ENCODE measurements at places on chromosomes 7 and 10.

- DNase-seq = no peak
Observed at GRCh38 chr7:148275359-148275890, 315.1 kb upstream of the C7orf33 start.

- DNase-seq = peak; percentile 42
Observed at GRCh38 chr7:111987115-111987826, 218.9 kb downstream of the DOCK4 start.

GRCh38 chr10:51860257-51860656 is 160.9 kb upstream of the CSTF2T start:
- DNase-seq = peak; percentile 6

GRCh38 chr7:41916450-41916927 is 213.6 kb upstream of the INHBA start:
- DNase-seq = peak; percentile 90

DNA sequence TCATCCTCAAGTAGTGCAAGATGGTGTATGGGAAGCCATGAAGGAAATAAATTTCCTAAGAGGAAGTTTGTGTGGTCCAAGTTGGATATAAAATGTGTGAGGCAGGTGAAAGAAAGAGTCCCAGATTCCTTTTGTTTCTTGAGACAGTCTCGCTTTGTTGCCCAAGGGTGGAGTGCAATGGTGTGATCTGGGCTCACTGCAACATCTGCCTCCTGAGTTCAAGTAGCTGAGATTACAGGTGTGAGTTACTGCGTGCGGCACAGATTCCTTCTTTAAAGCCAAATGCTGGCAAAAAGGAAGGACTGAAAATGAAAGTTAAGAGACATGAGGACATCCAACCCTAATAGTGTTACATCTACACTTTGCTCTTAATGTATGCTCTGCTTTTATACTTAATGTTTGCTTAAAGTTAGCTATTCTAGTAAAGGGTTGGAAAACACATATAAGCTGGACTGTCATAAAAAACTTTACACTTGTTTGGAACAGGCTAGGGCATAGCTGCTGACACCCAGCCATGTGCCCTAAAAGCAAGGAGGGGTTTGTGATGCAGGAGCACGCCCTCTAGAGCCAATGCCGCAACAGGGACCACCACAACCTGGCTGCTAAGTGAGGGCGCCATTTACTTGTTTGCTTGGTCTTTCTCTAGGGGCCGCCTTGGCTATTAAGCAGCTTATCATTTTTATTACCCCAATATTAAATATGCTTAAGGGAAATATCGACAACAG is 34.5 kb downstream of the CLEC2L start:
- no peak for DNase-seq

- DNase-seq = no peak
Observed at GRCh38 chr7:75979759-75980429, 14.5 kb downstream of the TMEM120A start.

DNA sequence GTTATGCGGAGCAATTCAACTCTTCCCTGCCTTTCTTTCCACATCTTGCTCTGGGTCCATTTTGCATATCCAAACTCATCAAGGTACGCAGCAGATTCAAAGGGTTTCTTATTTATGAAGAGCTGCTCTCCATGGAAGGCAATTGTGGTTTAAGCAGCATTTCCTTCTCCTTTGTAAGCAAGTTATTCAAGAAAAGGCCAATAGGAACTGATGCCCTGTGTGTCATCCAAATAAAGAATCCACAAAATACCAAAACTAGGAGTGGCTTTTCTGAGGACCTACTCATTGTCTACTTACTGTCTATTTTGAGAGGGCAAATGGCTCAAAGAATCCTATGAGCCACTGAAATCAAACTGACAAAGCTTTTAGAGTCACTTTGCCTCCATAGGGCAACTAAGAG is 253.1 kb downstream of the PTEN start:
- no peak for DNase-seq

- DNase-seq = no peak
Observed at GRCh38 chr10:77321838-77322237, 315.8 kb downstream of the KCNMA1 start.

DNA sequence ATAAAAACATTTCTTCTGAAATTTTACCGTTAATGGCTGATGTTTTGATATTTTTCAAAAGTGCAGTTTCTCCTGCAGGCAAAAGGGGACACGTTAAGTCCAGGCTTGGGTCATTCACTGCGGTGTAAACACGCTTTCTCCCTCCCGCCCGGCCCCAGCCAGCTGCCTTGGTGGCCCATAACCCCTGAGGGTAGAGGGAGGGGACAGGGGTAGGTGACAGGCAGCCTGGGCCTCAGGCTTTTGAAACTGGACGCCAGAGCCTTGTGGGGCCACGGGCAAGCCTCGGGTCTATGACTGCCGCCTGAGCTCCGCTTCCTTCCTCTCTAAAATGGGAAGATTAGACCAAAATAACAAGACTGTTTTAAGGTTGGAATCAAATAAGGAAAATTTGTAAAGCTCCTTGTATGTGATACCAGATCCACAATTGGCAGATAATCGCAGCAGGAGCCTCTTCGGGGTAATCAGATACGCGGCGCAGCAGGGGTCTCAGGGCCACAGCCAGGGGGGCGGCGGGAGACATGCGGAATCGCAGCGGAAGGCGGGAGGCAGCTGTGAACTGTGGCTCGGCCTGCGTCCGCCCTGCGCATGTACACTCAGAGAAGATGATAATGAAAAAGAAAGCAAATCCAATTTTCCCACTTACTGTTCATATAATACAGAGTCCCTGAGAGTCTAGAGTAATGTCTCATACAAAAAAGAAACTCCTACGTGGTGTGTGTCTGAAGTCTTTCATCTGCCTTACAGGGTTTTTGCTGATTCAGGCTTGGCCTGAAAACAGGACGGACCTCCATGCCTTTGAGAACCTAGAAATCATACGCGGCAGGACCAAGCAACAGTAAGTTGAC is 138.3 kb downstream of the EGFR start:
- no peak for DNase-seq

DNA sequence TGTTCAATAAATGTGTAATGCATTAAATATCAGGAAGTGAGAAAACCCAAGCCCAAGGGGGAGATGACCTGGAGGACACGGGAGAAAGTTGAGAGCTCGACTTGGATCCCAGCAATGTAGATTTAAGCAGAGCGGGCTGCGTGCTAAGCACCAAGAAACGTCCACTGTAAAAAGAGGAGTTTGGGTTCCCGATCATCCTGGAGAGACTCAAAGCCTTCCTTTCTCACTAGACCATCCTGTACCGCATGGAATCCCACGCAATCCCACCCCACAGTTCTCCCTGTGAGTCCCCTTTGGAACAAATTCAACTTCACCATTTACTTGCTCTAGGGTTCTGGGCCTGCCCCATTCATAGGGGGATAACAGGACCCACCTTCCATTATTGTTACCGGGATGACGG is 2.4 kb downstream of the TRPV6 start:
- DNase-seq = no peak

- peak; percentile 17 for DNase-seq
Observed at GRCh38 chr7:39644170-39644569, 20.8 kb downstream of the RALA start.

DNA sequence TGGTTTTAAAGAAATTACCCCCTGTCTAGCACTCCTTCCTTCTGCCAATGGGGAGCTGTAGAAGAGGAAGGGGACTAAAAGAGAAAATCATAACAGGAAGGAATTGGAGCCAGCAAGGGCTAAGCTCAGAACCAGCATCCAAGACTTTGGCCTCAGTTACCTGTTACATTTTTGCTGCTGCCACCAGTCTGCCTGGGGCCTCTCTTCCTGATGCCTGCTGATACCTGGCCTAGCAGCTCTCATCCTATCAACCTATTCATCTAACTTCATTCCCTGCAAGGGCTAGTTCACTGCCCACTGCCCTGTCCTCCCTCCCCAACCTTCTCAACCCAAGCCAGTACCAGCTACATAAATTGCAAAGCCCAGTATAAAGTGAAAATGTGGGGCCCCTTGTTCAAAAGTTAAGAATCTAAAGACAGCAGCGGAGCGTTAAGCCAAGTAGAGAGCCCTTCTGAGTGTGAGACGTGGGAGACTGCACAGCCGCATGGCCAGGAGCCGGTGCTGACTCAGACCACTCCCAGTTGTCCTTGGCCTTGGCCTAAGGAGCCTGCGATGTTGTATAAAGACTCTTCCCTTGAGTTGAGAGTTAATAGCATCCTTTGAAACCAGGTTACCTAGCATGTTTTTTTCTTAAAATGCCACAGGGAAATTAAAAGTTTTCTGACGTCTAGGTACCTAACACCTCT is 13.2 kb upstream of the AOC1 start:
- no peak for DNase-seq

DNA sequence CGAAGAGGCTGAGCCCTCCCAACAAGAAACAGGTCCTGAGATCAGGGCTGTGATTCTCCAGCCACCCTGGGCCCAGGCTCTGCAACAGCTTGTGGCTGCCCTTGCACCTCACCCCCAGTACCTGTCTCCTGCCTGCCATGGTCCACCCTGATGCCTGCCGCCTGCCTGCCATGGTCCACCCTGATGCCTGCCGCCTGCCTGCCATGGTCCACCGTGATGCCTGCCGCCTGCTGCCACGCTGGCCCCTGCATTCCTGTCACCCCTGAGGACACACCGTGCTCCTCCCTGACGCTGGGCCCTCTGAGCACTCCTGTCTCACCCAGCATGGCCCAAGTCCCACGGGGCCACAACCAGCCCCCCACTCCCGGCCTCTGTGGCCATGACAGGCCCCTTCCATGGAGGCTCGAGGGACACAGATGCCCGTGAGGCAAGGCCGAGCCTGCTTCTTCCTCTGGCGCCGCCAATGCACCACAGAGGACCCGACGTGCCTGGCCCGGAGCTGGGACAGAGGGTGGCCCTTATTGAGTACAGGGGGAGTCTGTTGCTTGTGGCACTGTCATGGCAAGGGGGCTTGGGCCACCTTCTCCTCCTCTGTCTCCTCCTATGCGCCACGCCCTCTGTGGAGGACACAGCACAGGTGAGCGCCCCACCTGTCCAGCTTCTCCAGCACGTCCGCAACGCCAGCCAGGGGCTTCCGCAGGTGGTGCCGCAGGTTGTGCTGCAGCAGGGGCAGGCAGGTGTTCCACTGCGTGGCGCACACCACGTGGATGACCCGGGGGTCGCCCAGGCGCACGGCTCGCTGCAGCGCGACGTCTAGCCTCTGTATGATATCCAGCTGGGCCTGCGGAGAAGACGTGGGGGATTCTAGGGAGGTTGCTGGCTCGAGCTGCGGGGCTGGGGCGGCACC is 18.1 kb downstream of the CFAP46 start:
- DNase-seq = no peak

GRCh38 chr10:3067859-3068179 is 471 bp downstream of the PFKP start:
- no peak for DNase-seq

DNA sequence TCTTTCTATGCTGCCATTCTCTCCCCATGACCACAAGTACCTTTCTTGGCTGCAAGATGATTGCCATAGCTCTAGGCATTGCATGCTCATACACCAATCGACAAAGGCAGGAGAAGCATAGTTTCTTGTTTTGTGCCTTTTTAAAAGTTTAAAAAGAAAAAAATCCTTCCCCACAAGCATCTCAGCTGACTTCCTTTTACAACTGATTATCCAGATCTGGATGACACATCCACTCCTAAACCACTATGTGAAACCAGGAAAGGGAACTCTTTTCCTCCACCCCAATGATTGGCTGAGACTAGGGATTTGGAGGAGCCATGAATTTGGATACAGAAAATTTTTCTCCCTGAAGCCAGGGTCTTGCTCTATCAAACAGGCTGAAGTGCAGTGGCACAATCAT is 14.5 kb upstream of the LRRC4 start:
- no peak for DNase-seq

DNA sequence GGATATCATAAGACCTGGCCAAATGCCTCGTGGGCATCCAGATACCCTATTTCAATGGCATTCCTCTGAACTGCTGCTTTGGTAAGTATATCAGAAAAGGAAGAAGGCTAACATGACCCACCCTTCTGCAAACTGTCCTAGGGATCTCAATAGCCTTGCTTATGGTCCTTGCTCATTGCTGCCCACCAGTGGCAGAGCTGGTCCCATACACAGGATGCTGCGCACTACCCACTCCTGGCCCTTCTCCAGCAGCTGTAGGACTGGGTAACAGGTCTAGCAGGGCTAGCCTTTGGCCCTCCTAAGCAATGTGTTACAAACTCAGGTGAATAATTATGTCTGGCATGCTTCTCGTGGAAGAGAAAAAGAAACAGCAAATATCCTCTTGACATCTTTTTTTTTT is 72.5 kb downstream of the C10orf90 start:
- DNase-seq = peak; percentile 72

DNA sequence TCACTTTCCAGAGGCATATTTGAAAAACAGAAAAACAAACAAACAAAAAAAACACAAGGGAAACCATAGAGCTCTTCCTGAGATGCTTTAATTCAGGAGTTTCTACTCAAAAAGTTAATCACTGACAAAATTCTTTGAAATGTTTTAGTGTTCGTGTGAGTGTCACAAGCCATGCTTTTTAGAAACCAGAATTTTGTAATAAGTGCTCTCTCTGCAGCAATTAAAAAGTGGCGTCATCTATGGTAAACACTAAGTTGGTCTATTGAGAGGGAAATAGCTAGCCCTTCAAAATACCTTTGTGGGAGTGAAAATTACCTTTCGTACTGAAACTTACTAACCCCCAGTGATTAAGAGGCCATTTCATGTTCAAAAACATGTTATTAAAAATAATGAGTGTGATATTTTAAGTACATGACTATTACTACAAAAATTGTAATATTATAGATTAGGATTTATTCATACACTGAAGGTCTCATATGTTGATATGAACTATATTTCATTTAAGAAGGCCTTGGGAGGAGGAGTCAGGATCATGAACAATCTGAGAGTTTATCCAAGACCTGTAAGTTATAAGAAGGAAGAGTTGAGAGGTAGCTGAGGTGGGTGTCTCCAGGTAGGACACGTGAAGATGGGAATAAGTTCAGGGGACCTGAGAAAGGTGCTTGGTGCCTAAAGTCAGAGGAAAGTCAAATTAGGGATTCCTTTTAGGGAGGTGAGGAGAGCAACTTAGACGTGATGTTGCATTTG is 94.6 kb downstream of the PPP1R9A start:
- DNase-seq = no peak

DNA sequence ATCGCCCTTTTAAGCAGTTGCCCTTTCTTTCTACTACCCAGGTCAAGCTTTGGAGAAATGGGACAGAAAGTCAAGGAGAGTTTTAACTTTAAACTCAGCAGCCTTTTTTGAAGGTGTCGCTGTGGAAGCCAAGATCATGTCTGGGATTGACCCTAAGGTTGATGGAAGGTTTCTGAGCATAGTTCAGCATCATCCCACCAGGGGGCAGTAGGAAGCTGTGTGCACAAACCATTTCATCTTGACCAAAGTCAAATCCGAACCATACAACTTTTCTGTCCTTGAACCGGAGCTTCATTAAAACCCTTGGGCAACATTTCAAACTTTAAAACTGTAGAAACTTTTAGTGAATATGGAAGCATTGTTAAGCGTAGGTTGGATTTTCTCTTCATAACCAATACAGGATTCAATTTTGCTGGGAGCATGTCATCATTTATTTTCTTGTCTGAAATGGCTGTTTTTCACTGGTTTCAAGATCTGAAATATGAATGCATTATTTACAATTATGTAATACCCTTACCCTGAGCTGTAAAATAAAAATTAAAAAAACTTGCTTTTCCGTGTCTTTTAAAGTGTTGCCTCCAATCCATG is 214.4 kb upstream of the KIAA1217 start:
- peak; percentile 75 for DNase-seq

Measured in MCF 10A (cell line).